ENCODE measurements at places on chromosomes 6 and 20.

DNA sequence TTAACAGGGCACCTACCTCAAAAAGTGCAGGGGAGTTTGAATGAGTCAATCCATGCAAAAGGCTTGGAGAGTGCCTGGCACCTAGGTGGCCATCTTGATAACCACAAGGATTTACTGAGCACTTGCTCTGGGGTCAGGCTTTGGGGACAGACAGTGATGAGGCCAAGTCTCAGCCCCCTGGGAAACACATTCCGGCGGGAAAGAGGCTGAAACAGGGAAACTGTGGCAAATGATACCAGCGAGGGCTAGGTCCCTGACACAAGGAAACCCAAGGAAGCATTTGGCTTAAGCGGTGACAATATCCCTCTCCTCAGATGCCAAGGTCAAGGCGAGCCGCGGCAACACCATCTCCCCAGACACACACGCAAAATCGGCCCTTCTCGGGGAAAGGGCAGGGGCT, 527 bp upstream of the DOK5 start:
- DNase-seq: no peak

- no peak for DNase-seq
Observed at GRCh38 chr6:156647140-156647784, 129.9 kb upstream of the ARID1B start.

GRCh38 chr6:16731478-16732051, 29.7 kb downstream of the ATXN1 start:
- no peak for DNase-seq

- no peak for DNase-seq
Observed at GRCh38 chr6:170068496-170068895, 222.4 kb downstream of the DLL1 start.

GRCh38 chr6:119626884-119627619, 277.5 kb upstream of the MAN1A1 start:
- DNase-seq: no peak

DNA sequence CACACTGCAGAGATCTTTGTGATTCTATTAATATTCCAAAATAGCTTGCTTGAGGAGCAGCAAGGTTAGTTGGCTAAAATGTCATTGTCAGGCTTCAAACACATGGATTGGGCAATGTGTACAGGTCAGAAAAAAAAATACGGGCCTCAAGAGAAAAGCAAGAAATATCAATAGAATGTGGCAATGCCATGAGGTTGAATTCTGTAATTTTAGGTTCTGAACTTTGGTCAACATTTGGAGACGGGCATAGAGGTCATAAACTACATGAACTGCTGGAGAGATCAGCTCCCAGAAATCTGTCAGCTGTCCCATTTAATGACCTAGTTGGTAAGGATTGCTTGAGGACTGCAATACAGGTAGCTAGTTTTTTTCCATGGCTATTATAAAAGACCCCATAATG, 445.8 kb downstream of the HTR1B start:
- DNase-seq: no peak

- no peak for DNase-seq
Observed at GRCh38 chr6:25536781-25537180, 115.2 kb upstream of the SCGN start.

DNA sequence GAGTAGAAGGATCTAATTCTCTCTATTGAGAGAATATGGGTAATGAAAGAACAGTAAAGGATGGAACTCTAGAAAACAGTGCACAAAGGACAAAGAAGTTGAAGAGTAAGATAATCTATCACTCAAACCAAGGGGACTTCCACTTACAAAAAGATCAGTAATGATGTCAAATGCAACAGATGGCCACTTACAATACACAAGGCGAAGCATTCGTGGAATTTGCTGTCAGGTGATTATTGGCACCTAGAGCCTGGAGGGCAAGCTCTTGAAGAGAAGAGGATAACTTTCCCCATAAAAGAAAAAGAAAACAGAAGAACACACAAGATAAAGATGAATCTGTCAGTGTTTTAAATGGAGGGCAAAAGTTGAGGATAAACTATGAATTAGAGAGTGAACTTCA, 256.0 kb upstream of the TCF21 start:
- no peak for DNase-seq

DNA sequence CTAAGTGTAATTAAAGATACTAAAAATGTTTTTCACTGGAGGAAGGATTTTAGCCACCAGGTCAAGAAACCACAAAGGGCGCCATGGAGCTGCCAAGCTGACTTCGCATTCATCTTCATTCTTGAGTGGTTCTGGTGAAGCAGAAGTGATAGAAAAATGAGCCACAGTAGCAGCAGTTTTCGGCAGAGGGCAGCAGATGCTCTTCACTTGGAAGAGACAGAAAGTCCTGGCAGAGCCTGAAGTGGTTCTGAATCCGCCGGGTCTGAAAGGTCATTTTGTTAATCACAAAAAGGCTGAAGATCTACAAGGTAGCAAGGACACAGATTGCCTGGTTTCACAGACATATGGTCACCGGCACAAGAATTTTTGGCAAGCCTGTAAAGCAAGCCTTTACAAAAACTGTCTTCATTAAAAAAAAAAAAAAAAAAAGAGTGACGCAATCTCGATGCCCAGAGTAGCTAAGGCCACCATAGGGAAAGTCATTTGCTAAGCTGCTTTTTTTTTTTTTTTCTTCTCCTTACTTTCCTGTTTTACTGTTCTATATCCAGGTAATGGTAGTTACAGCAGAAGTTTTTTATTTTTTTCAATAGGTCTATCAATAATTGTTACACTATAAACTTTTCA, 345.1 kb upstream of the AGPAT4 start:
- DNase-seq: no peak

GRCh38 chr6:53873922-53874321, 79.1 kb downstream of the LRRC1 start:
- no peak for DNase-seq

DNA sequence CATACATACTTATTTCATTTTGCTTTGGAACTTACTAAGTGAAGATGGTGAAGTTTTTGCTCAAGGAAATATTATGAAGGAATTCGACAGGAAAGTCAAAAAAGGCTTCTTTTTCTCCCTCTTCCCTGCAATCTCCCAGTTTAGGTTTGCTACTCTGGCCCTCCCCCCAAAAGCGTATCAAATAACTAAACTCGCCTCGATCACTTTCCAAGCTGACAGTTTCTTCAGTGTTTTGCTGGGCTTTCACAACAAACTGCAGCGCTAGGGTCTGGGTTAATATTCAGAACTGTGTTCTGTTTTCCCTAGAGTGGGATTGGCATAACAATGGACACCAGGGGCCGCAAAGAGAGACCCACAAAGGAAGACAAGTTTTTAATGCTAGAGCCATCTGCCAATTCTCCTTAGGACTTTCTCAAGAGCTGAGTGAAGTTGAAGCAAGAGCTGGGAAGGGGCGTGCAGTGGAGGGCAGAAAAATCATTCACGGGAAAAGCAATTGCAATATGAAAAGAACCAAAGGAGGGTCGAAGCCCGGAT, 57.8 kb downstream of the ATP9A start:
- DNase-seq: no peak

- DNase-seq: no peak
Observed at GRCh38 chr20:20289331-20289730, 78.6 kb upstream of the INSM1 start.

GRCh38 chr20:10784554-10785183, 110.9 kb upstream of the JAG1 start:
- DNase-seq: no peak

DNA sequence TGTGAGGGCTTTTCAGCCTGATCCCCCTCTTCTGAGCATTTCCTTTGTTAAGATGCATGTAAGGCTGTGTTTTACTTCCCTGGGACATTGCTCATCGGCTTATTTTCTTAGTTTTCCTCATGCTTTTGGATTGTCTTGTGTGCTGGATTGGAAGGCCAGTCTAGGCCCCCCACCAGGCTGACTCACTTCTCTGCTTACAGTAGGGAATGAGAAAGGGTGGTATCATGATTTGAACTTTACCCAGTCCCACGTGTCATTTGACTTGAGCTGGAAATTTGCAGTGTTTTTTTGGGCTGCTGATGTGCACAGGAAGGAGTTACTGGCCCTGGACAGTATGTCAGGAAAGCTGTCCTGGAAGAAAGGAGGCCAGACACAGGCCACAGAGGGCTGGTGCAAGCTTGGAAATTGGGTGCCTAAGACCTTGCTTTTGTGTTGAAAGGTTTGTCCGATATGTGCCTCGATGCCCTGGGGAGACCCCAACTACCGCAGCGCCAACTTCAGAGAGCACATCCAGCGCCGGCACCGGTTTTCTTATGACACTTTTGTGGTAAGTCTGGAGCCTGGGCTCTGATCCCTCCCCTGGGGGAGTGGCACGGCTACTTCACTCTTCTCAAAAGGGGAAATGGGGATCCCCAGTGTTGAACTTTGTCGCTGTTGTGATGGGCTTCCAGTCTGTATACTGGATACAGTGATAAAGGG, 12.8 kb downstream of the RNF114 start:
- no peak for DNase-seq

DNA sequence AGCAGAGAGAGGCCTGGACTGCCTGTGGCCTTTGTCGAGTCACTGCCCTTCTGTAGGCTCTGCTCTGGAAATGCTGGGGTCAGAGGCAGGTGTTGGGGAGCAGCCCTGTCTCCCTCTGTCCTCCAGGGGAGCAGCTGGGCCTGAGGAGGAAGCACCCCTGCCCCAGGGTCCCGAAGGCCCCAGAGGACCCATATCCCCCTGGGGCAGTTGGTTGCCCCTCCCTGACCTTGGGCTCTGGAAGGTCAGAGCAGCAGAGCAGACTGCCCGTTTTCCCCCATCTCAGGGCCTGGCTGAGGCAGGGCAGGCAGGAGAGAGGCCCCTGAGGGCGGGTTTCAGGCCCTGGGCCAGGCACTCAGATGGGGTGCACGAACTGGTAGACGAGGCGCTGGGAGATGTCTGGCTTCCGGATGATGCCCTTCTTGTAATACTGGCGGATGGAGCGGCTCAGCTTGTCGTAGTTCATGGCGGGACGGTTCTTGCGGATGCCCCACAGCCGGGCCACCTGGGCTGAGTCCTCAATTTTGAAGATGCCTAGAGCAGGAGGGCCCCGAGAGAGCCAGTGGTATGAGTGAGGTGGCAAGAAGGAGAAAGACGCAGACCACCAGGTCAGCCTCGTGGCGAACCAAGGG, 18.1 kb downstream of the SPDEF start:
- no peak for DNase-seq

- DNase-seq: no peak
Observed at GRCh38 chr6:33757906-33758305, 11.2 kb upstream of the IP6K3 start.

GRCh38 chr6:55399351-55399750, 72.1 kb downstream of the GFRAL start:
- DNase-seq: no peak

DNA sequence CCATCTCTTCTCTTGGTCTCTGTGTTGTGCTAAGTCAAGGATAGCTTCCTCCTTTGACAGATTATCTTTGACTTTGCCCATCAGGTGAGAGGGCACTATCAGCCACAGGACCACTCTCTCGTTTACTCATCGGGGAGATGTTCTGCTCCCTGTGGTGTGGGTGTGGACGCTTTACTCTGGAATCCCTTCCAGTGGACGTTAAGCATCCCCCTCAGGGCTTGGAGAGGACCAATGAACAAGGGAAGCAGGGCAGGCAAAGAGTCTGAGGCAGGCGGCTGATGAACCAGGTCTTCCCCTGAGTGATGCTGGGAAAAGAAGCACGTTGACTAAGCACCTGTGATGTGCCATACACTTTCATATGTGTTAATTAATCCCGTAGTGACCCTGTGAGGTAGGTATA, 21.0 kb upstream of the RNF24 start:
- DNase-seq: no peak

DNA sequence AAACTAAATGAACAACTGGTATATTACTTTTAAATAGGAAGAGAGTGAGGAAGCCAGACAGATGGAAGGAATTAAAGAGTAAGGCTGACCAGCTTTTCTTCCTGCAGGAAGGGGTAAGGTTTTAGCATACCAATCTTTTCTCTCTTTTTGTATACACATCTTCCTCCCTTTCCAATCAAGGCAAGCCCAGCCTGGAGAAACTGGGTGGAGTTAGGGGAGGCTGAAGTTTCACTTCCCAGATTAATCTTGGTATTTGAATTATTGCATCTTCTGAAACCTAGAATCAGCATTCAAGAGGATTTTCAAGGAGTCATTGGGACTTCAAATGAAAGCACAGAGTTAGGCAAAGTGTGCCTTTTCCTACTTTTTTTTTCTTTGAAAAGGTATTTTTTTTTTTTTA, 33.1 kb downstream of the TMEM14A start:
- no peak for DNase-seq

DNA sequence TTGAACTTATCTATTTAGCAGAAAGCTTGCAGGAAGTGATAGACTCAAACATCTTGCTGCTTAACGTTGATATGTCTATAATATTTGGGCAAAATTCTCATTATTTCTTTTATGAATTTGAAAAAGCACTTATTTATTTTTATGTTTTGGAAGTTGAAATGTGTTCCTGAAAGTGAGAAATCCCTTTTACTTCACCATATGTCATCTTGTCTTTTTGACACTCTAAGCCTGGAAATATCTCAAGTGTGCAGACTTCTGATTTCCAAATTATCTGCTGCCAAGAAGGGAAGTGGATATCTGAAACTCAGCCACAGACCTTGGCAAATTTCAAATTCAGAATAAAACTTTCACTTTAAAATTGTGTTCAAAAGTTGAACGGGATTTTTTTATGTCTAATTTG, 368.7 kb upstream of the MANEA start:
- no peak for DNase-seq

GRCh38 chr6:45454008-45454911, 76.5 kb upstream of the SUPT3H start:
- DNase-seq: no peak

- DNase-seq: no peak
Observed at GRCh38 chr20:36434383-36434782, 106.9 kb upstream of the MYL9 start.

GRCh38 chr20:47796971-47797370, 11.7 kb upstream of the SULF2 start:
- DNase-seq: no peak

DNA sequence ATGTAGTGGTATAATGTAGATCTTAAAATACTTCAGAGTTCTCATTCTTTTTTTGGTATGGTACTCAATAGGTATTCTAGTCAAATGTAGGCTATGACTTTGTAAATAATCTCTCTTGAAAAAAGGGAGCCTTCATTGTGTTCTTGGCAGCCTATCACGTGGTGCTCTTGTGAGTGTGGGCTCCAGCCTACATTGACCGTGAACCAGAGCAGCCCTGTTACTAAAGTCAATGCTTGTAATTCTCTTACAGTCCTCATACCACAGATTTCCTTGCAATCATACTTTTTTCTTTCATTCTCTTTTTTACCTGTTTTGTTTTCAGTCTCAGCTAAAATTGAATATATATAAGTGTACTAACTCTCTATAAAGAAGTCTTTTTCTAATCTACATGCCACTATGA, 31.1 kb downstream of the ARID1B start:
- DNase-seq: no peak

GRCh38 chr6:51112731-51113130, 294.1 kb downstream of the TFAP2B start:
- DNase-seq: no peak

DNA sequence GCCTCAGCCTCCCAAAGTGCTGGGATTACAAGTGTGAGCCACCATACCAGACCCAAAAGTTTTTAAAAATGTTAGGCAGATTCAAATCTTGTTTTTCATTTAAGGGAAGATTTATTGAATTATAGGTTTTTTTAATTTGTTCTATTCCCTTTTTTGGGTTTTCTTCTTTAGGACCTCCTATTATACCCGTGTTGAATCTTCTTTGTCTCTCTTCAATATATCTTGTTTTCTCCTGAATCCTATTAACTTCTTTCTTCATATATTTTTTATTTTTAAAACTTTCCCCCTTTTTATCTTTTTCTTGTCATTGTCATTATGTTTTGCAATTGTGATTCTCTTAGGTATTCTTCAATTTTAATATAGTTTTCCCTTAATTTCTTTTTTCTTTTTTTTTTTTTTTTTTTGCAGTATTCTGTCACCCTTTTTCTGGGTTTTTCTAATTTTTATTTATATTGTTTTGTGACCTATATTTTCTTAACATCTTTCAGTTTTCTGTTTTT, 45.9 kb upstream of the NOP56 start:
- DNase-seq: no peak
